CD4-positive, alpha-beta memory T cell (primary cell): ENCODE measurements at places on chromosomes 16 and 17. TPM values are rescaled to one million over a fixed set of nuclear protein-coding genes. Genes with fewer than 3 reads are reported as not detected.

DNA sequence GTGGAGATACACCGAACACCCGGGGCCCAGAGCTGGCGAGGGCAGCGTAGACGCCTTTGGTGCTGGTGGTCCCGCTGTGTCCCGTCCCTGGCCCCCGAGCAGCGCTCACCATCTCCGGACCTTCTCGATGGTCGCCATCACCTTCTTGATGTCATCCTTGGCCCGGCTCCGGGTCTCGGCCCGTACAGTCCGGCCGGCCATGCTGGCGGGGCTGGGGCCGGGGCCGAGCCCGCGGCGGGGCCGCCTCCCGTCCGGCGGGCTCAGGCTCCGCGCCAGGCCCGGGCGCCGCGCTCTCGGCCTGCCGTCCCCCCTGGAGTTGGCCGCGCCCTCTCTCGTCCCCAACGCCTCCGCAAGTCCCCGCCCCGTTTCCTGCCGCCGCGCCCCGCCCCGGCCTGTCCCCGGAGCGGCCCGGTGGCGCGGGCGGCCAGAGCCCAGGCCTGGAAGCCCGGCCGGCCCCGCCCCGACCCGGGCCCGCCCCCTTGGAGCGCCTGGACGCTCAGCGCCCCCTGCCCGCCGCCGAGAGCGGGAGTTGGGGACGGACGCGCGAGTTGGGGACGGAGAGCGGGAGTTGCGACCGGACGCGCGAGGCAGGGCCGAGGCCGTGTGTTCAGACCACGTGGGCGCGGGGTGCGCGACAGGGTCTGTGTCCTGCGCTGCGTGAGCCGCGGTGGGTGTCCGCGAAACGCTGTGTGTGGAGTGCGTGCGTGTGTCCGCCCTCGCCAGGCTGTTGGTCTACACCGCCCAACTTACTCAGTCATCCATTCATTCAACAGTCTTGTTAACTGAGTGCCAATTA lies at the start of gene BCL7C:
BCL7C (minus strand) TSS at position 334 of the 796 bp plus-strand sequence; CDS start at position 201, 133 bp downstream.
- peak within 1 kb of the TSS; percentile 79 for H3K27ac ChIP-seq
- no peaks in the 10 kb centered on the region for H3K27me3 ChIP-seq
- peaks cover 35% of the 10 kb centered on the region for H3K4me1 ChIP-seq
- DNase-seq, result peak; percentile 67
- peak within 1 kb of the TSS; percentile 75 for H3K4me3 ChIP-seq

NGFR gene
- 0.47 TPM for total RNA-seq

DNA sequence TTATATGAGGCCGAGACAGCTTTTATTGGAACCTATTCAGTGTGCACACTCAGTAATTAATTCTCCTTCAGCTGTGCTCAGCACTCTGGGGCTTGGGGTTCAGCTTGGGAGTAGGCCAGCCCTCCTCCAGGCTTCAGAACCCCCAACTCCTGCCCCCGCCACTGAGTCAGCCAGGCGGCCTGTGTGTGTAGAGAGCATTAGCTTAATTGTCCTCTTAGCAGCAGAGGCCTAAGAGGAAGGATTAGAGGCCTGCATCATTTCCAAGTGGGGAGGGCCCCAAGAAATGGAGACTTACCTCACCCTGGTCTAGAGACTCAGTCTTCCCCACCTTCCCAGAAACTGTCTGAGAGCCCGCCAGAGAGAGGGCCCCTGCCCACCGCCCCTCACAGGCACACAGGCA lies 772 bp downstream of the PRSS53 start:
- H3K36me3 ChIP-seq, result peaks cover 13% of the 10 kb centered on the region
- H3K4me1 ChIP-seq, result no peaks in the 10 kb centered on the region
- H3K27me3 ChIP-seq, result no peaks in the 10 kb centered on the region
- no peak for DNase-seq

- H3K36me3 ChIP-seq, result no peaks in the 10 kb centered on the region
- H3K27me3 ChIP-seq, result no peaks in the 10 kb centered on the region
- no peak overlapping the region for H3K27ac ChIP-seq
- H3K4me1 ChIP-seq, result no peaks in the 10 kb centered on the region
Measured at GRCh38 chr16:60110531-60110930, 1376.4 kb upstream of the GOT2 start.

HEXD gene
- 105 TPM for total RNA-seq

ABCA9 gene
- 0.06 TPM for total RNA-seq

- H3K27ac ChIP-seq, result no peak overlapping the region
- H3K36me3 ChIP-seq, result no peaks in the 10 kb centered on the region
- H3K27me3 ChIP-seq, result no peaks in the 10 kb centered on the region
- H3K4me3 ChIP-seq, result no peak overlapping the region
- H3K4me1 ChIP-seq, result peaks cover 17% of the 10 kb centered on the region
- no peak for DNase-seq
Measured at GRCh38 chr16:23914946-23915530, 79.3 kb downstream of the PRKCB start.

DNA sequence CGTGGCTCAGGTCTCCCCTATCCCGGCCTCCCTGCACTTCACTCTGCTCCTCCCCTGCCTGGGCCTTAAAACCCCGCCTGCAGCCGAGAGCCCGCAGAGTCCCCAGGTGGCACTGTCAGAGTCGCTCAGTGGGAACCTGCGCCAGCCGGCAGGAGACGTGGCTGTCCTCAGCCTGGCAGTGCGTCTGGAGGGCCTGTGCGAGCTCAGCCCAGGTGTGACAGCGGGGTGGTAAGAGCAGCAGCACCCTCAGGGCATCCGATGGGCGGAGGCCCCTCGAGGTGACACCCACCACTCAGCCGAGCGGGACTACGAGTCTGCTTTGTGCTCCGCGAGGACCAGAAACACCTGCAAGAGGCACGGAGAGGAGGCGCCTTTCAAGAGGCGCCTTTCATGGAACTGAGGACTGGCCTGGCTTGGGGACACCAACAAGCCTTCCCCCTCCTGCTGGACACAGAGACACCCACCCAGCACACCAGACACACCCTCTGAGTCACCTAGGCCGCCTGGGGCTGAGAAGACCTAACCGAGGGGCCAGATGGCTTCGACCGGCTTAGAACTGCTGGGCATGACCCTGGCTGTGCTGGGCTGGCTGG lies at the start of gene CLDN9:
CLDN9 (plus strand) TSS at position 96 of the 593 bp plus-strand sequence; CDS start at position 536, 440 bp downstream.
- H3K4me1 ChIP-seq, result peaks cover 13% of the 10 kb centered on the region
- H3K4me3 ChIP-seq, result no peak within 1 kb of the TSS
- no peaks in the 10 kb centered on the region for H3K27me3 ChIP-seq
- no peaks in the 10 kb centered on the region for H3K36me3 ChIP-seq
- H3K27ac ChIP-seq, result no peak within 1 kb of the TSS
- no peak for DNase-seq
